Mesenteric fat pad (tissue), 1 donor: ENCODE measurements at places on chromosomes 5 and 9. TPM values are rescaled to one million over a fixed set of nuclear protein-coding genes. Genes with fewer than 3 reads are reported as not detected.

DNA sequence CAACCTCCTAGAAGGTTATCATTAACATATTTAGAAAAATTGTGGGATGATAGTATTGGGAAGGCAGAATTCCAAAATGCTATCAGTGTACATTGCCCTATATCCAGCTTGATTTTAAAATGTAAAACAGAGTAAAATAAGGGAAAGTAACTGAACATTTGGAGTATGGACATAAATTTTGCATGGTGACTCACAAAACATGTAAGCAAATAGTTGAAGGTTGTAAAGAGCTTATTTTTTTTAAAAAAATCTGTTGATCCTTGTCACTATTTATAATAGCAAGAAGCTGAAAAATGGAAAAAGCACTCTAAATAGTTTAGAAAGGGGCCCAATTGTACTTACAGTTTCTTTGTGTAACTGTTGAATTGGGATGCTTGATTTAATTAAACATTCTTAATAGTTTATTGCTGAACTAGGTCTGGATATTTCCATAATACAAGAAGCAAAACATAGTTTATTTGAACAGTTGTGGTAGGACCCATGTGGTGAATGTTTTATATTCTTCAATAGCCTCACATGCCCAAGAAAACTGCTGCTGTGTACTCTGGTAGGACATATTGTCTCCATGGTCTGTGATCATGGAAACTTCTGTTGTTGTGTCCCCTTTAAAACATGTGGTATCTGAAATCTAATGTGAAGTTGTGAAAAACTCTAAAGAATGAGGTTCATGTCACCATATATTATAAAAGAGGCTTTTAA lies 82.4 kb downstream of the NNT start:
- DNase-seq: no peak

DNA sequence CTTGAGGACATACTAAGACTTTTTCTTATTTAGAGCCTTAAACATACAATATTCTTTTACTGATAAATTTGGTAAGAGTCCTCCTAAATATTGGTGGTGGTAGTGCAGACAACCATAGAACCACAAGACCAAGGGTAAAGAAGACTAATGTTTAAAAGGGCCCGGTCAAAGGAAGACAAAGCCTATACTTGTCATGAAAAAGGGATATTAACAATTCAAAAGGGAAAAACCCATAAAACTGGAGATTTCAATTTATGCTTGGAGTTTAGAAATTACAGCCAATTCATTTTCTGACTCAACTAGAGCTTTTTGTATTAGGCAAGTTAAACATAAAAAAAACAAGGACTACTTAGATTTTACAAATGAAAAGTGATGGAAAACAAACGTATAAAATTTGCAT lies 24.4 kb downstream of the FEM1C start:
- DNase-seq: no peak

Gene OR1Q1
- total RNA-seq: not detected

DNA sequence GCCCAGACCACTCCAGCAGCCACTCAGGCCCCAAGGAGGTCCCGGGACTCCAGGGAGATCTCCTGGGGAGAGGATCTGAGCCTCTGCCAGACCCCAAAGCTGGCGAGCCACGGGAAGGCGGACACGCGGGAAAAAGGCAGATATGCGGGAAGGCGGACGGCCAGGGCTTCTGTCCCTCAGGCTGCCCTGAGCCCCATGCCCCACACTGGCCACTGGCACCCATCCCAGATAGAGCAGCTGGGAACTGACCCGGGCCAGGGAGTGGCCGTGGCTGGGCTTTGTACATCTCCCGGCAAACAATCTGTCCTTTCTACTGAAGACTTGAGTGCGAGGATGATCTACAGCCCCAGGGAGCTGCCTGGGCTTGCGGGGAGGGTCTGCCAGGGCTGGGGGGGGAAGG lies 21.1 kb upstream of the NOTCH1 start:
- no peak for DNase-seq

DNA sequence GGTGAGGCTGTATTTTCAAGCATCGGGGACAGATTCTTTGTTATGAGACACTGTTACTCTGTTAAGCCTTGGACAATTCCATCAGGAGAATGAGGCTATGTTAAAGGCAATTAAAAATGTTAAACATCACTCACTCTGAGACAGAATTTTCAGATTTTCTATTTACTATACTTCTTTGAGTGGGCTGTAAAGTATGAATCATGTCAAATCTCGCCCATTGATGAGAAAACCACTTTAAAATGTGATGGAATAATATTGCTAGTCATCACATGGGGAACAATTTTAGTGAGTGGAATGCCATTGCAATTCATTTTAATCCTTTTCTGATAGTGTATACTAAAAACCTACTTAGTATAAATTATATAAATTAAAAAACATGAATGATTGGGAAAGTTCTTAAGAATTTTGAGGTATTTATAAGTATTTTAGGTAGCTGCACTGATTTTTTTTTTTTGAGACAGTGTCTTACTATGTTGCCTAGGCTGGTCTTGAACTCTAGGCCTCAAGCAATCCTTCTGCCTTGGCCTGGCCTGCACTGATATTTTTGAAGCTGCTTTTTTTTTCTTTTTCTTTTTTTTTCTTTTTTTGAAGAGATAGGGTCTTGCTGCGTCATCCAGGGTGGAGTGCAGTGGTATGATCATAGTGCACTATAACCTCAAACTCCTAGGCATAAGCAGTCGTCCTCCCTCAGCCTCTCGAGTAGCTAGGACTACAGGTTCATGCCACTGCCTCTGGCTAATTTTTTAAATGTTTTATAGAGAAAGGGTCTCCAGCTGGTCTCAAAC lies 73.2 kb downstream of the KIAA1958 start:
- DNase-seq: no peak
